ENCODE measurements at places on chromosomes 7 and 10.
A peak's percentile ranks its signal among the peaks of the same experiment; 100 is the strongest.

GRCh38 chr10:57890691-57891090, 377.0 kb downstream of the IPMK start:
- no peak for DNase-seq

- DNase-seq, result no peak
Measured at GRCh38 chr10:26528715-26529393, 90.7 kb downstream of the APBB1IP start.

GRCh38 chr7:113880559-113880958, 38.2 kb downstream of the PPP1R3A start:
- DNase-seq, result no peak

DNA sequence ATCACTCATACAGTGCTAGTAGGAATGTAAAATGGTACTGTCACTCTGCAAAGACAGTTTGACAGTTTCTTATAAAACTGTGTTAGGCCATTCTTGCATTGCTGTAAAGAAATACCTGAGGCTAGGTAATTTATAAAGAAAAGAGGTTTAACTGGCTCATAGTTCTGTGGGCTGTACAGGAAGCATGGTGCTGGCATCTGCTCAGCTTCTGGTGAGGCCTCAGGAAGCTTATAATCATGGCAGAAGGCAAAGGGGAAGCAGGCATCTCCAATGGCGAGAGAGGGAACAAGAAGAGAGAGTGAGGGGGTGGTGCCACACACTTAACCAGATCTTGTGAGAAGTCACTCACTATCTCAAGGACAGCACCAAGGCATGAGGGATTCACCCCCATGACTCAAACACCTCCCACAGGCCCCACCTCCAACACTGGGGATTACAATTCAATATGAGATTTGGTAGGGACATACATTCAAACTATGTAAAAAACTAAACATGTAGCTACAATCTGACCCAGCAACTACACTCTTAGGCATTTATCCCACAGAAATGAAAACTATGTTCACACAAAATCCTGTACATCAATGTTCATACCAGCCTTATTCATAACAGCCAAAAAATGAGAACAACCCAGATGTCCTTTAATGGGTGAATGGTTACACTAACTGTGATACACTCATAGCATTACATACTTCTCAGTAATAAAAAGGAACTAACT, 5.0 kb downstream of the ALDH18A1 start:
- DNase-seq, result no peak

DNA sequence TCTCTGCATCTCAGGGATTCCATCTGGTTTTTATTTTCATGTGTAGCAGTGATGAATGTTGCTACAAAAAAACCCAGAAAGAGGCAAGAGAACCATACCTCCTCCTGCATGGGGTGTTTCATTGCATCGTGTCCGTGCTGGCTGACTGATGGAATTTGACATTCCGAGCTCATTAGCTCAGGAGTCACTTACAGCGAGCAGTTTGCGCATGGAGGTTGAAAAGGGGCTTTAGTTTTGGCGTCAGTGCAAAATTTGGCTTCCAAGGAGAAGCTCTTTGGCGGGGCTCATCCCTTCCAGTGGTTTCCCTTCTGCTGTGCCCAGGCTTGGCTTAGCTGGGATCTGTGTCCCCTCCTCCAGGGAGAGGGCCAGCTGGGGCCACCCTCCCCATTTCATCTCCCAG, 25.8 kb downstream of the EMX2 start:
- no peak for DNase-seq

- no peak for DNase-seq
Measured at GRCh38 chr10:122957474-122957873, 3.4 kb upstream of the C10orf88 start.

DNA sequence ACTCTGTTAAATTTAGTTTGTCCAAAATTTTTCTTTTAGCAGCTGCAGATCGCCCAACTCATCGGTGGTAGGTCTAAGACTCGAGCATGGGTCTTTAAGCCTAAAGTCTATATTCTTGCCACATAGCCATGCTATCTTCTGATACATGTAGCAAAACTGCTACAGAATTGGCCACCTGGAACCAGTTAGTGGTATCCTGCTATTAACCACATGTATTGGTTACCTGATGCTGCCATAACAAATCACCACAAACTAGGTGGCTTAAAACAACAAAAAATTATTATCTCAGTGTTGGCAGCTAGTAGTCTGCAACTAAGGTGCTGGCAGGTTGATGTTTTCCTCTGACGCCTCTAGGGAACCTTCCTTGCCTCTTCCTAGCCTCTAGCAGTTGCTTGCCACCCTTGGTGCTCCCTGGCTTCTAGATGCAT, 96.7 kb upstream of the PIK3CG start:
- DNase-seq, result no peak

DNA sequence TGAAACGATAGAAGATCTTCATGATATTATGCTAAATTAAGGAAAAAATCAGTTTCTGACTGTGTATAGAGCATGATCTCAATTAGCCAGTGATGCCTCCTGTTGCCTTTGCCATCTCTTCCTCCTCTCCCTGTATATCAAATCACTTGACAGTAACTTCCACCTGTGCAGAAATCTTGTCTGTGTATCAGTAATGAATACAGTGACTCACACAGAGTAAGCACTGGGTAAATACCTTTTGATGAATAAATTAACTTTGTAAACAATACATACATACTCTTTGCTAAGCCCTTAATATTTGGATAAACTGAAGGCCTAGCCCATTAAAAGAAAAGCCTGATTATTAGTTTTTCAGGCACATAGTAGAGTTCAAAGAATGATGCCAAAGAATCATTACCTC, 610.6 kb upstream of the NRP1 start:
- DNase-seq, result no peak

GRCh38 chr7:16936626-16937422, 55.0 kb upstream of the AGR3 start:
- DNase-seq, result no peak

- DNase-seq, result no peak
Measured at GRCh38 chr7:73980206-73980605, 47.8 kb upstream of the ELN start.

DNA sequence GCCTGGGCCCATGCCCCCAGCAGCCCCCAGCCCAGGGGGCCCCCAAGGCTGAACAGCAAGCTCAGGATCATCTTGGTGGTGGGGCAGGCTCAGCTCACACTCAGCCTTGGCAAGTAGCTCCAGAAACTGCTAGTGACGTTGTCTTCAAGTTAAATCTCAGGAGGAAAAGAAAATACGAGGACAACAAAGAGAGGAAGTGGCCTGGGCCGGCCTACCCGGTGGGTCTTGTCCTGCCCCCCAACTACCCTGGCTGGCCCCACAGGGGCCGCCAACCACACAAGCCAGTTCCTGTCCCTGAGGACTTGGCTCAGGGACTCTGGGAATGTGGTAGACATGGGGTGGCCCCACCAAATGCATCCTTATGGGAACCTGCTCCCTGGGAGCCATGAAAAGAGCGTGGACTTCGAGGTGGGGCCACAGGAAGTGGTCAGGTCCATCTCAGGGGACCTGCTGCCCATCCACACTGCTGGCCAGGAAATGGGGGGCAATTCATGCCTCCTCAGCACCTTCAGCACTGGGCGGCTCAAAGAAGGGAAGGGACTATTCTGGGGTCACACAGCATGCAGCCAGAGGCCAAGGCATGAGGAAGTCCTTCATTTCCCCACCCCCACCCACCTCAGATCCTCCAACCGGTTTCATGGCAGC, at the start of gene MMRN2:
Gene MMRN2, minus strand, starts transcription at position 145 of the 645 bp plus-strand sequence. Its CDS starts 74 bp downstream, at position 71.
- no peak for DNase-seq

- no peak for DNase-seq
Measured at GRCh38 chr10:15642095-15642494, 77.6 kb downstream of the ITGA8 start.

DNA sequence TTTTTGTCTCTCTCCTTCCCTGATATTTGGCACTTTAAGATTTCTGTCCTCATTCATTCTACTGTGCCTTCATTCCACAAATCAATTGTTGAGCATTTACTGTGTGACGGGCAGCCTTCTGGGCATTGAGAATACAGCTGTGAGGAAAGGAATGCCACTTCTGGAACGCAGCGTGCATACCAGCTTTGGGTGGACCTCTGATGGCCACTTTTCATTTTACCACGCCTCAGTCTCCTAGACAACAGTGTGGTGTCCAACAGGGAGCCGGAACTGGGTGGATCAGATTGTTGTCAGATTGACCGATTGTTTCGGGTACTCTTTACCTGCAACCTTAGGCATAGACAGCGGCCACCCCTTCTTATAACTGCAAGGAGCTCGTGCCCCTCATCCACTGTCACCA, 222.7 kb upstream of the DPP6 start:
- DNase-seq, result no peak

DNA sequence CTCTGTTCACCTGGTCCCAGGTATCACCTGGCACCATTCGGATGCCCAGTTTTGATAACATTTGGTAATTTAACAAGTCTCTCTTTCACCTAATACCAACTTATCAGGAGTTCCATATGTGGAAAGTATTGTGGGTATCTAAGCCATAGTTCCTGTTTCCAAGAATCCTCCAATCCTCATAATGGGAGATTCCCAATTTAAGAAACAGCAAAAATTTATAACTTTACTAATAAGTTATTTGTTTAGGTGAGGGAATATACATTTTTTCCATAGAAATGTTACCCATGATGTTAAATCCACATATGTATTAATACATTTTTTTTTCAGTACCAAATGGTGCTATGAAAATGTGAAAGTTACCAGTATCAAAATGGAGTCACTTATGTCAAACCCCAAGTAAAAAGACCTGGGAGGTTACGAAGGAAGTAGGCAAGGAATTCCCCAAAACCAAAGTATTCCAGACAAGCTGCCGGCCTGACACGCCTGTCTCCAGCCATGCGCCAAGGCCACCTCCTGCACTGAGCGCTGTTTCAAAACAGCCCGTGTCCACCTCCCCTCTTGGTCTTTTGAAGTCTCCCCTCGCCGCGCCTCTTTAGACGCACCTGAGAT, 44.8 kb downstream of the PRKCQ start:
- no peak for DNase-seq

- no peak for DNase-seq
Measured at GRCh38 chr10:22539579-22540298, 174.6 kb downstream of the PIP4K2A start.

DNA sequence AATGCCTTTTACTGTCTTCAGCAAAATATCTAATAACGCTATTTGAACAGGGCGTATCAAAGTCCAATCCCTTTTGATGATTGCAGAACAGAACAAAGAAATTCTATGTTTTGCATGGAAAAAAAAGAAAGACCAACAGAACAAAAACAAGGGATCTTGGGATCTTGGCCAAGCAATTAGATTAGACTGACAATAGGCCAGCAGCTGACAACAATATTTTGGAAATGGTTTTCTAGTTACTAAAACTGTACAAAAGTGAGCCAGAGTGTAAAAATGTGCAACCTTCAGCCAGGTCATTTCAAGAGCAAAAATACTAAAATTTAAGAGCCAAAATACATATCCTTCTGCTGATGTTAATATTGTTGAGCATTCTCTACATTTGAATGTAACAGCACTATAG, 716.5 kb upstream of the KCND2 start:
- no peak for DNase-seq

DNA sequence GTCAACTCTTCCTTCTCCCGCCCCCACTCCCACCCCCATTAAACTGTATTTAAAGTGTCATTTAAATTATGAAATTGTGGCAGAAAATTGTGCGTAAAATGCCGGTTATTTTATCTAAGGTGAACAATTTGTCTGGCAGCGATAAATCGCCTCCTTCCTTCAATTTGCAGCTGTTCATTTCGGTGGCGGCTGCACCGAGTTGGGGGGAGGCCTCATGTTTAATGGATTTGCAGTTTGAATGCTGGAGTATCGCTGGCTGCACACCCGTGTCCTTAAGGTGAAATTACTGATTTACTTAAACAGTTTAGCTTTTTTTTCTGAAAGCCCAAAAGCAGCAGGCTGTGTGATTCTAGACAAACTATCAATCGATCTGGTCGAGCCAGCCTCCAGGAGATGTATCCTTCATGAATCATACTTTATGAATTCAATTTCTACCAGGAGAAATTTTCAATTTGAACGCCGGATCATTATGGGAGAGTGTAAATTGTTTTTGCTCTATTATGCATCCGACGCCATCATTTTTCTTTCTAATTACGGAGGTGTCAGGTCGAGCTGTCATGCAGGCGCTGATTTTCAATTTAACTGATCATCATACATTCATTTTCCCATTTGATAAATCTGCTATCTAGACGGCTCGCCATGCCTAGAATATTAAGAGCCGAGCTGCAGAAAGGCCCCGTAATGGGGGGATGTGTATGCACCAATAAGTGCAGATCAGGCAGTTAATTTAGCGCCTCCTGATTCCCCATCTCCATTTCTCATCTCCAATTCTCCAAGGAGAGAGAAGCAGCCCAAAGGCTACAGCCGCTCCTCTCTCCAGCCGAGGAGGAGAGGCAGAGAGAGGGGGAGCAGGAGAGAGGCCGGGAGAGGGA, 6.5 kb downstream of the UNCX start:
- DNase-seq, result no peak

- no peak for DNase-seq
Measured at GRCh38 chr10:11242443-11243387, 225.0 kb downstream of the CELF2 start.

DNA sequence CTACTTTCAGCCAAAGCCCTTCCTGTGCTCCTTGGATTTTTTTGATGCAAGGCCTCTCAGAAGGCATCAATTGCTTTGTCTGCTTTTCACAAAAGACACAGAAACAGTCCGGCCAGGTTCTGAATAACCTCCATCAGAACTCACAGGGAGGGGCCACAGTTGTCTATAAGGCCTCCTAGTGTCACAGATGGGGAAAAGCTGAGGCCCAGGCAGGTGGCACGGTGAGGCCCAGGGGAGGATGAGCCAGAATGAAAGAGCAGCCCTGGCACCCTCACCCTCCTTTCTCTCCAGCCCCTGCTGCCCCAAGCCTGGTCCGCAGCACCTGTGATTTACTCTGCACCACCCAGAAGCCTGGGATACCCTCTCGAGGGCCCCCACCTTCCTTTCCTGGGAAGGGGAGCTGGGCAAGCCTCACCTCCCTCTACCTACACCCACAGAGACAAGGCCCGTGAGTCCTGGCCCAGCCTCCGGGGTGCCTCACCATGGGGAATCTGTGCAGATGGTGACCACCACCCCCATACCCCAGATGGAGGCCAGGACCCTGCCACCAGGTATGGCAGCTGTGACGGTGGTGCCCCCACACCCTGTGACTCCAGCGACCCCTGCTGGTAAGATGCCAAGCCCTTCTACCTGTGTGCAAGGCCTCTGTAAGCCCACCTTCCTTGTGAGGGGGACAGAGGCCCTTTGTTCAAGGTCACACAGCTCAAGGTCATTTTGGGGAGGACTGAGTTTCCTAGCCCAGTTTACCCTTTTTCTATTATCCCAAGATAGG, 26.2 kb upstream of the ZNF467 start:
- peak; percentile 80 for DNase-seq

GRCh38 chr7:28067171-28067570, 113.4 kb downstream of the JAZF1 start:
- DNase-seq, result no peak

- DNase-seq, result no peak
Measured at GRCh38 chr7:41459183-41459582, 243.7 kb downstream of the INHBA start.

DNA sequence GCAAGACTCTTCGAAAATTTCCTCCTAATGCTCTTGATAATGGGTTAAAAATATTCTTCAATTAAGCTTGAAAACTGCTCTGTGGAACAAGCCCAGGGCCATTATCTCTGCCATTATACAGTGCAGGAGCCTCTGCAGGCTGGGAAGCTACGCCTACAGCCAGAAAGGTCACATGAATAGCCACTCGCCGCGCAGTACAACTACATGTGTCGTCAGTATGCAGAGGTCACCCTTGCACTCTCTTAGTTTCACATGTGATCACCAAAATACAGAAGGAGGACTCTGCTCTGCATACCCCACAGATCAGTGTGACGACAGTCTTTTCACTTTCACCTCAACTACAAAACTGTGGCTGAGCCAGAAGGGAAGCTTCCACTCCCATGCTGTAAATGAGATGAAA, 141.8 kb upstream of the C1QL3 start:
- DNase-seq, result no peak

- DNase-seq, result no peak
Measured at GRCh38 chr10:131943021-131943814, 38.5 kb downstream of the BNIP3 start.
